ENCODE measurements at places on chromosomes 13 and 19.

DNA sequence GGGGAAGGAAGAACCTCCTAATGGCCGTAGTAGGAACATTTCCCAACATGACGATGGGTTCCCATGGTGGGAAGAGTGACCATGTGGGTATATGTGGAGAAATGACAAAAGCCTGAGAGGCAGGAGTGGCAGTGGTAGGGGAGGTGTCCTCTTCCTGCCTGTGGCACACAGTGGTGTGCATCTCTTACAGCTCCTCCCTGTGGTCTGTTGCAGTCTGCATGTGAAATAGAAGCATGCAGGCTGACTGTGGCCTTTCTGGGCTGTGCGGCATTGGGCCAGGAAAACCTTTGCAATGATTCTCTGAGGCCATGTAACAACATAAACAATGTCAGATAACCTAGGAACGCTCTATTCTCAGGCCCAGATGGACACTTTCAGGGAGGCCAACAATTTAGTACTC, 84.0 kb downstream of the LACC1 start:
- no peak for DNase-seq

DNA sequence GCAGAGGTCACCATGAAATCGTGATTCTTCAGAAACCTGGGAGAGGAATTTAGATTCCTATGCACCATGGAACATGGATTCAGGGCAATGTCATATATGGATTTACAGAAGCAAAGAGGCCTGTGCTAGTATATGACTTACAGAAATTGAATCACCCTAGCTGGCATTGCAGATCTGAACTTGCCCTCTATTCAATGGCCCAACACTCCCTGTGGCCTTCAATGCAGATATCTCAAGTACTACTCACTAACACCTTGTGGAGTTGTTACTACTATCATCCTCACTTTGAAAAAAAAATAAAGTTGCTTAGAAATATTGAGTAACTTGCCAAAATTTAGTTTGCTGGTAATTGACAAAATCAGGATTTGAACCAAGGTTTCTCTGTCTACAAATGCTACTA, 305.4 kb upstream of the SLITRK1 start:
- DNase-seq = no peak

GRCh38 chr13:78401873-78402707, 201.3 kb downstream of the POU4F1 start:
- no peak for DNase-seq

- DNase-seq = no peak
These were observed 5.8 kb downstream of the ZIC2 start for GRCh38 chr13:99987154-99988019.

DNA sequence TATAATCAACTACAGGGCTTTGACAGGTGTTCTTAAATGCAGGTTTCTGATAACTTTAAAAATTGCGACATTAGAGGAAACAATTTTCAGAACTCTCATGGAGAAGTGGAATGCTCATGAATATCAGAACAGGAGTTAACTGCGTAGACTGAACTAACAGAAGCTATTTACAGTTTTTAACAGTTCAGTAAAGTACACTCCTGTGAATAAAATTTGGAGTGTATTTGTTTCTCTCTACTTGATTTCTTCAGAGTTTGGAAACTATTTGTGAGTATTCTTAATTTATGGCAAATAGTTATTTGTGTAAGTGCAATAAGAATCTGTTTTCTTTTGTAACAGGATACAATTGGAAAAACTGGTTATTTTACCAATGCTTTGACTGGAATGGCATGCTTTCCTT, 114.4 kb downstream of the TNFRSF19 start:
- DNase-seq = no peak

DNA sequence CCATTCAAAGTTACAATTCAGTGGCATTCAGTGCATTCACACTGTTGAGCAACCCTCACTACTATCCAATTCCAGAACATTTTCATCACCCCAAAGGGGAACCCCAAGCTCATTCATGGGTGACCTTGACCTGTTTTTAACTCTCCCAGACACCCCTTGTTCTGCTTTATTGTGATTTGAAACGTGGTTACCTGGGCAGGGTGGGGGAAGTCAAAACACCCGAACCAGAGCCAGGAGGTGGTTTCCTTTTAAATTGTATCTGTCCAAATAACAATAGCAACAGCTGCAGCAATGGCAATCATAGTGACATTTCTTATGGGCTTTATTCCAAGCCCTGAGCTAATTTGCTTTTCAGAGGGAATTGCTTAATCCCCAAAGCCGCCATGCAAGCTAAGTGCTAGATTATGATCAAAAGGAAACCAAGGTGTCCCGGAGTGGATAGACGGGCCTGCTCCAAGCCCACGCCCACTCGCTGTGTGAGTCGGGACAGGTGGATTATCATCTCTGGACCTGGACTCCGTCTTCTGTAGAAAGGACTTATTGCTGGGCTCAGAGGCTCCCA, 6.1 kb downstream of the PTGIR start:
- DNase-seq = no peak

DNA sequence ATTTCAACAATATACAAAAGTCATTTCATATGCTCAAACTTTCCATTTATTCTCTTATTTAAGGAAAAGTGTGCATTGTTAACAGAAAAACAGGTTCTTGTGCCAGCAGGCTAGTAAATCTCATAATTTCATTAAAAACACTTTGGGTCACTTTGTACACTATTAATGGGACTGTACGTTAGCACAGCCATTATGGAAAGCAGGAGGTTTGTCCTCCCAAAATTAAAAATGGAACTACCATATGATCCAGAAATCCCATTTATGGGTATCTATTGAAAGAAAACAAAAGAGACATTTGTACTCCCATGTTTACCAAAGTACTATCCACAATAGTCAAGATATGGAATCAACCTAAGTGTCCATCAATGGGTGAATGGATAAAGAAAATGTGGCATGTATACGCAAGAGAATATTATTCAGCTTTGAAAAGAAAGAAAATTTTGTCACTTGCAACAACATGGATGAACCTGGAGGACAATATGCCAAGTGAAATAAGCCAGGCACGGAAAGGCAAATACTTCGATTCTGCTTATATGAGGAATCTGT, 8.4 kb upstream of the SIGLEC6 start:
- DNase-seq = no peak

DNA sequence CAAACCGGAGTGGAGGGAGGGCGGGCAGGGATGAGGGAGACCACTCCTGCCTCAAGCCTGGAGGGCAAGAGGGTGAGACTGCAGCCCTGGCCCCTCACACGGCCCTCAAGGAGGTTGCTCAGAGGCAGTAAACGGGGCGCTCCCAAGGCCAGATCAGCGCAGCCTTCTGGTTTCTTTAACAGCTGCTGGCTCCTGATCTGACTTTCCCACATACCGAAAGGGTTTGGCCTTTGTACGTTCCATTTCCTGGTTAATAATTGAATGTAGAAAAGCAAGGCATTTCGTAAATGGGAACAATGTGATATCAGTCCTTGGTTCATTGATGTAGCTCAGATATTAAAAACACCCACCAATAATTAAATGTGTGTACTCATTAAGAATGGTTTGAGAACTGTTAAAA, 71.5 kb downstream of the GGACT start:
- no peak for DNase-seq

DNA sequence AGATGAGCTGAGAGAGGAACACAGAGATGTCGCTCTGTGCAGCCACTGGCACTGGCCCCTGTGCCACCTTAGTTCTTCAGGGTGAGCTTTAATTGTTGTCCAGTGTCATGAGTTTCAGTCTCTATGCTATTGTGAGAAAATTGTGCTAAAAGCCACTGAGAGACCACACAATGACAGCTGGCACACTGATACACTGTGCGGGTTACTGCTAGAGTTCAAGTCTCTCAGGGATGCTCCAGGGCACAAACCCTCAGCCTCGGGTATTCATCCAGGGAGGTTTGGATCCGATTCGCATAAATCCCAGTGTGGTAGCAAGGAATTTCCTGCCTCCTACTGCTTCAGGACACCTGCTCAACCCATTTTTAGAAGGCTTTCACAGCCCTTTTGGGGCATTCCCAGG, 68.1 kb upstream of the EDNRB start:
- no peak for DNase-seq

DNA sequence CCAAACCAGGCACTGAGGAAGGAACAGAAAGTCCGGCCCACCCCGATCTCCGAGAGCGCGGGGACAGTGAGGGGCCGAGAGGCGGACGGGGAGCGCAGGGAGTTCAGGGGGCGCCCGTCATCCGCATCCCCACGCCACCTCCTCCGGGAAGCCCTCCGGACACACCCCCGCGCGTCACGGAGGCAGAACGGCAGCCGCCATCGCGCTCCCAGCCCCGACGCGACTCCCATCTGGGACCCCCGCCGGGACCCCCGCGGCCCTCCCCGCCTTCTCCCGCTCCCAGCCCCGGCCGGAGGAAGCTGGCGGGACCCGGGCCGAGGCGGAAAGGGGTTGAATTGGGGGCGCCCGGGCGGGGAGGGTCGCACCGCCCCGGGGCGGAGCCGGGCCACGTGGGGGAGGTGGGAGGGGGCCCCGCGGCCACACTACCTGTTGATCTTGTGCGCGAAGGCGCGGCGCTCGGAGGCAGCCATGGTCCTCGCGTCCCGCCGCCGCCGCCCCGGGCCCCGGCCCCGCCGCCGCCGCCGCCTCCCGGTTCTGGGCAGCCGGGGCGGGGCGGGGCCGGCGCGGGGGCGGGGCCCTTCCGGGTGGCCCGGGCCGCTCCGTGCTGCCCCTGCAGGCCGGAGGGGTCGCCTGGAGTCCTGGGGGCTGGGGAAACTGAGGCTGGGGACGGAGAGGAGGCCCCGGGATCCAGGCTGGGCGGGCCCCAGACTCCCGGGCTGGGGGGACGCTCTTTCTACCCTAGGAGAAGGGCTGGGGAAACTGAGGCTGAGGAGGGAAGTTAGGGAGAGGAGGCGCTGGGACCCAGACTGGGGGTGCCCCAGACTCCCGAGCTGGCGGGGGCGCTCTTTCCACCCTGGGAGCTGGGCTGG, at the start of gene DOCK6:
DOCK6 (minus strand) TSS at position 554 of the 869 bp plus-strand sequence; CDS start at position 470, 84 bp downstream.
- no peak for DNase-seq

- DNase-seq = no peak
These were observed 83.2 kb upstream of the MCF2L start for GRCh38 chr13:112885782-112886268.

- DNase-seq = no peak
These were observed 92.1 kb downstream of the USP12 start for GRCh38 chr13:27079421-27079958.

DNA sequence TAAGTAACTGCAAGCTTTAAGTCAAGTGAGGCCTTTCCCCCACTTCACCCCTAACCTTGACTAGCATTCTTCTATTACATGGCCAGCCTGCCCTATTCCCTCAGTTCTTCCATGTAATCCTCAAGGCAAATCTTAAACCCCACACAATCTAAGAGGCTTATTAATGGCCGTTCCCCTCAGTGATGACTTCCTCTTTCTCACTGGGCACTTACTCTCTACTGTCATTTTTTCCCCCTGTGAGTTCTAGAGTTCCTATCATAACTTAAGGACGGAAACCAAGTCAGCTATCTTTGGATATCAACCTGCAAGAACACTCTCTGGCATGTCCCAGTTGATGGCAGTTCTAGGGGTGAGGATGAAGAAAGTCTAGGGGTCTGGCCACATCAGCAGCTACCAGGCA, 131.2 kb downstream of the DCLK1 start:
- no peak for DNase-seq

DNA sequence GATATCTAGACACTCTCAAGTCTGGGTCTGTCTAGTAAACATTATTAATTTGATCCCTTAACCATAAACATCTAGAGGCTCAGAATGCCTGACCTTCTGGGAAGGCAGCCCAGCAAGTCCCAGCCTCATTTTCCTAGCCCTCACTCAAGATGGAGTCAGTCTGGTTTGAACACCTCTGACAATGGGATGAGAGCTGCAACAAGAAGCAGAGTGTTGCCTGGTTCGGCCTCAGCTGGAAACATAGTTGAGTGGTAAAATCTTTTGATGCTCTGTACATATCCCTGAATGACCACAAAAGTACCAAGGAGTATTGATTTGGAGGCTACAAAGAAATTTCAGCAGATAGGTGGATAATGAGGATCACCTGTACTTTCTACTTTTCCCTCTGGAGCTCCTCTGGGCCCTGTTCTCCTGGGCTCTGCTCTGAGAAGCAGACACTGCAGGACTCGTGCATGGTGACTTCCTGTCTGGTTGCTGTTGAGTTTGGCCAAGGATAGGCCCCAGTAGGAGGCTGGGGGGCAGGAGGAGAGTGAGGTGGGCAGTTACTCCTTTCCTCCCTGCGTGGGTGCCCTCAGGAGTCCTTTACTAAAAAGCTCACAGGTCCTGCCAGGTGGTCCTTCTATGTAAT, 68.4 kb upstream of the SLC15A1 start:
- DNase-seq = no peak

DNA sequence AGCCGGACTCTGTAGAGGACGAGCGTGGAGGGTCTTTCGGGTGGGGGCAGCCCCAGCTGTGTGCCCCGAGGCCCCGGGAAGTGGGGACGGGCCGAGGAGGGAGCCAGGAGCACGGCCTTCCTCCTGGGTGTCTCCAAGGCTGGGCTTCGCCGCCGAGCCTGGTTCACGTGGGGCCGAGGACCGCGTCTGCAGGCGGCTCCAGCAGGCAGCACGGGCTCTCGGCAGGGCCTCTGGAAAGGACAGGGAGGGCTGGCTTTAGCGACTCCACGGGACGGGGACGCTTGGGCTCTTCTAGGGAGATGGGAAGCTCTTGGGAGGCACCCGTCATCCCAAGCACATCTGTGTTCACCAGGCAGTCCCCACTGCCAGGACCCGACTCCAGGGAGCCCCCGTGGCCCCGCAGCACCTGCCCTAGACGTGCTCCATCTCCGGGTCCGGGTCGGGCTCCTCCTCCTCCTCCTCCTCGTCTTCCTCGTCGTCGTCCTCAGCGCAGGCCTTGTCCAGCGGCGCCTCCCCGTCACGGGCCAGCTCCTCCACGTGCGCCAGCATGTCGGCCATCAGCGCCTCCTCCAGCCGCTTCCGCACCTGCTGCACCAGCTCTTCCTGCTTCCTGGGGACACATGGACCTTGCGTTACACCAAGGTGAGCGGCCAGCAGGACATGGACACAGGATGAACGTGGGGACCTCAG, 9.9 kb upstream of the MEX3D start:
- DNase-seq = no peak

DNA sequence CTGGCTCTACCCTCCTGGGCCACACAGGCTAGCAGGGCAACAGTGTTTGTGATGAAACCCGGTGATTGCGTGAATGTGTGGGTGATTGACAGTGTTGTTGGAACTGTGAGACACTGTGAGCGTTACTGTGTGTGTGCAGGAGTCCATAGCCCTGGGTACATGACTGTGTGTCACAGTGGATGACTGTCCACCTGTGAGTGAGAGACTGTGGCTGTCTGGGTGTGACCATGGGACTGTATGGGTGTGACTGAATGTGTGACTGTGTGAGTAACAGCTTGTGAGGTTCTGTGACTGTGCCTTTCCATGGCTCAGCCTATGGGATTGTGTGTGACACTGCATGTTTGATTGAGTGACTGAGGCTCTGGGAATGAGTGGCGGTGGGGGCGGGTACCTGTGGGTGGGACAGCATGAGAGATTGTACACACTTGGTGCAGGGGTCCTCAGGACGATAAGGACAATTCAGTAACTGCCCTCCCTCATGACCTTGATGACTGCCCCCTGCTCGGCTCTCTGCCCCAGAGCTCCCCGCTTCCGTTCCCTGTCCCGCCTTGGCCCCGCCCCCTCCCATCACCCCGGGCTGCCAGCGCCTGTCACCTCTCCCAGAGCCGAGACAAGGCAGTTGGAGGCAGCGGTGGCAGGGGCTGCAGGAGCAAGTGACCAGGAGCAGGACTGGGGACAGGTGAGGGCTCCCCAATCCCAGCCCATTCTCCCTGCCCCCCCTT, at the start of gene GIPR:
GIPR (plus strand) TSS at position 602 of the 722 bp plus-strand sequence. CDS start 1,300 bp downstream, outside the sequence.
- peak; percentile 38 for DNase-seq

- no peak for DNase-seq
These were observed 171.1 kb downstream of the UGGT2 start for GRCh38 chr13:95882121-95882520.

Measured in stimulated activated CD8-positive, alpha-beta memory T cell treated with anti-CD3 and anti-CD28 coated beads, Interleukin-7, amount 100 ng/mL, for 4 hours (primary cell).